ENCODE measurements at places on chromosomes 2 and 18.

DNA sequence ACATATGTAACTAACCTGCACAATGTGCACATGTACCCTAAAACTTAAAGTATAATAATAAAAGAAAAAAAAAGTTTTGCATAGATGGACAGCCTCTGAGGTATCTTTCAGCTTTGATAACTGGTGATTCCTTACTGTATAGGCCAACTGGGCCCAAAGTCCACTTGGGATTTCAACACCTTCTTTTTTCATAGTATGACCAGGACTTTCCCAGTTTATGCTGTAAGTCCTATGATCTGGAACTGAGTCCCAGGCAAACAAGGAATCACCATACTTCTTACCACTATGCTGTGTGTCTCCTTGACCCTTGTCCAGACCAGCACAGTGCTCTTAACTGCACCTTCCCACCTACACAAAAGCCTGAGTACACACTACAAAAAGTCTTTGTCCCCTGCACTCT lies 205.1 kb upstream of the RBBP8 start:
- DNase-seq, result no peak

DNA sequence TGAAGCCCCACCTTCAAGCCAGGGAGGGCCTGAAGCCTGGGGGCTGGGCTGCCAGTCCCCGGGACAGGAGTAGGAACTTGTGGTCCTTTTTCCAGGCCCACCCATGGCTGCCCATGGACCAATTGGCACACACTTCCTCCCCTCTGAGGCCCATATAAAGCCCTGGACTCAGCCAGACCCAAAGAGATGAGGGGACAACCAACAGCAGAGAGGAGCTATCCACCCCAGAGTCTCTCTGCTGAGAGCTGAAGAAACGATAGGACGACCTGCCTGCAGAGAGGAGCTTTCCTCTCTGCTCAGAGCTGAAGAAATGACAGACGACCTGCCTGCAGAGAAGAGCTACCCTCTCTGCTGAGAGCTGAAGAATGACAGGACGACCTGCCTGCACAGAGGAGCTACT lies 43.8 kb upstream of the PEX13 start:
- DNase-seq, result no peak

GRCh38 chr2:74554820-74555531 lies 456 bp downstream of the DOK1 start:
- DNase-seq, result no peak

DNA sequence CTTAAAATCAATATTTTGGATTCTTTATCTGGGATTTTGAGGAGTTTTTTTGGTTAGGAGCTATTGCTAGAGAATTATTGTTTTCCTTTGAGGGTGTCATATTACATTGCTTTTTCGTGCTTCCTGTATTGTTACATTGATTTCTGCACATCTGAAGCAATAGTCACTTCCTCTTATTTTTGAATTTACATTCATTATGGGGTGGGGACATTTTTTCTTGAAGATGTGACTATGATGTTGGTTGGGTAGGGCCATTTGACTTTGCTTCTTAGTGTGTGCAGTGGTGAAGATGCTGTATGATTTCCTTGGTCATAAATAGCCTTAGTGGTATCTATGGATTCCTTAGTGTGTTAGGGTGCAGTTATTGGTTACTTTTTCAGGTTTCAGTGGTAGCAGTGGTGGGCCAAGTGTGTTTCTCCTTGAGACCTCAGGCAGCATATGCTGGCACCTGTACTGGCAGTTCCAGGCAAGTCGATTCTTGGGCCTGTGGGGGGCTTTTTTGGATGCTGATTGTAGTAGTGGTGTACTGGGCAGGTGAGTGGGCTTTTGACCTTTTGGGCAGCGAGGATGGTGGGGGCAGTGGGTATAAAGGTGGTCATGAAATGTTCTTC lies 61.8 kb downstream of the ARHGAP25 start:
- no peak for DNase-seq

Measured in stimulated activated CD8-positive, alpha-beta memory T cell treated with anti-CD3 and anti-CD28 coated beads, Interleukin-15, amount 100 ng/mL, for 24 hours (primary cell).